CD4-positive, alpha-beta T cell treated with Interleukin-17A for 4 hours (primary cell): ENCODE measurements at places on chromosomes 6 and 20.

DNA sequence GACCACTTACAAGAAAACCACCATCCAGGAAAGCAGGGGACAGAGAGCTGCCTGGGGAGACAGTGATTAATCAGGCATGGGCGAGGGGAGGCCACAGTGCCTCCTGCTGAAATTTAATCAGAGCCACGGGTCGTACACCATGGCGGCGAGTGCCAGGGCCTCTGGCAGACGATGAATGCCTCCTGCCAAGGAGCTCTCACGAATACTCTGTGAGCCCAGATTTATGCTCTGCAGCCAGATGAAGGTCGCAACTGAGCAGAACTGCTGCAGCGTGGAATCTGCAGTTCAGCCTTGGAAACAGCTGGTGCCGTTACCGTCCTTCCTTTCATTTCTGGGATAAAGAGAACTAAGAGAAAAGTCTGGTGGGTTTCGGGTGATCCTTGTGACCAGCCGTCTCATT, 85.6 kb downstream of the BFSP1 start:
- no peak for DNase-seq

DNA sequence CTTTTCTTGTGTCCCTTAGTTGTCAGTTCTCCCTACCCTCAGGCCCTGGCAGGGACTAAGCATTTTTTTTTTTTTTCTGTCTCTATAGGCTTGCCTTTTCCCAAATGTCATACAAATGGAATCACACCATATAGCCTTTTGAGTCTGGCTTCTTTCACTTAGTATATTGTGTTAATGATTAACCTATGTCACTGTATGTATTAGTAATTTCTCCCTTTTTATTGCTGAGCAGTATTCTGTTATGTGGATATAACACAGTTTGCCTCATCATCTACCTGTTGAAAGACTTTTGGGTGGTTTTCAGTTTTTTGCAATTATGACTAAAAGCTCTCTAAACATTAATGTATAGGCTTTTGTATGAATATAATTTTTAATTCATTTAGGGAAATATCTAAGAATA, 16.0 kb upstream of the FBXO30 start:
- no peak for DNase-seq

- peak; percentile 61 for DNase-seq
These were observed 8.0 kb upstream of the SLC17A3 start for GRCh38 chr6:25882051-25882496.

DNA sequence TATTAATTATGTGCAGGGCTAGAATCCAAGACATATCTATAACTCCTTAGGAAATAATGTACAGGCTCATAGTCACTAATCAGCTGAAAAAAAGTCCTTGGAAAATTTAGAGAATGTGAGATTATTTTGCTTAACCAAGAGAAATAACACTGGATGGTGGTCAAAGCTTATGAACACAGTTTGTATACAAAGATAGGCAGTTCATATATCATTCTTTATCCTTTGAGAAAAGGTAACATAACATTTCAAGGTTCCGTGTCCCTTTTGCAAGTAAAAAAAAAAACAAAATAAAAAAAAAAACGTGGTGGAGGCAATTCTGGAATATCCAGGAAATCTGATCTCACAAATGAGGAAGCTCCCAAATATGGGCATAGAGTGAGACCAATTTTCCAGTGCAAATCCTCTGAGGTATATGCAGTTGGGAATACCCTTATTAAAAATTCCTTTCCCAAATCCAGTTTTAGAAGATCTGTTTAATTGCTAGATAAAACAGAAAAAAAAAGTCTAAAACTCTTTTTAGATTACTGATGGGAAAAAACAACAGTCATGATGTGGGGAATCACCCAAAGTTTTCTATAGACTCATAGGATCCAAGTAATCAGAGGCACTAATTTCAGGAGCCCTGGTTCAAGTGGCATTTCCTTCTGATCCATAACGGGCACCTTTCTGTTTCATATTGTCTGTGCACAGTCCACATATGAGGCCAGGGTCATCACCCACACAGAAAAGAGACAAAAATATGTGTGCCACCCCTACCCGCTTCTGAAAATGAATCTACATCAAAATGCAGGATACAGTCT, 17.7 kb upstream of the TNFAIP3 start:
- no peak for DNase-seq

GRCh38 chr6:127180426-127180825, 62.0 kb downstream of the RSPO3 start:
- DNase-seq, result no peak

DNA sequence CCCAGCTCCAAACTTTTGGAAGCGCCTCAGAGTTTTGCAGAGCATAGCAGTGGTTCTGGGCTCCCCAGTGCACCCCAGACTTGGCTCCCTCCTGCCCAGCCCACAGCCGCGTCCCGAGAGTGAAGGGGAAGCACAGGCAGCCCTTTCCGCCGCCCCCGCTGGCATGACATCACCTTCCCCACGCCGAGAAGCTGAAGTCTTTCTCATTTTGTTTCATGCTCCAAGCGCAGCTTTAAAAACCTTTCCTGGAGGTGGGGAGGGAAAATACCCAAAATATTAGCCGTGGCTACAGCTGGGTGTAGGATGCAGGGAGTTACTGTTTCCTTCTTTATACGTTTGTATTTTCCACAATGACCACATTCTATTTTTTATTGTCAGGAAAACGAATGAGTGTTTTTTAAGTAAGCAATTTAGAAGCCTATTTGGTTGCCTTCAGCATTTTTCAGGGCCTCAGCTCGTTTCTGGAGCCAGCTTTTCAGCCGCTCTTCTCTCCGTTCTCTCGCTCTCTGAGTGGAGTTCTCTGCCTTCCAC, 72.9 kb downstream of the SNX5 start:
- DNase-seq, result peak; percentile 30
